ENCODE measurements at places on chromosomes 1 and 21.

- DNase-seq = no peak
Measured at GRCh38 chr1:177934461-177934860, 35.4 kb downstream of the SEC16B start.

- no peak for DNase-seq
Measured at GRCh38 chr1:177890479-177890878, 79.4 kb downstream of the SEC16B start.

GRCh38 chr1:11571906-11572616 lies 82.2 kb downstream of the FBXO2 start:
- DNase-seq = no peak

DNA sequence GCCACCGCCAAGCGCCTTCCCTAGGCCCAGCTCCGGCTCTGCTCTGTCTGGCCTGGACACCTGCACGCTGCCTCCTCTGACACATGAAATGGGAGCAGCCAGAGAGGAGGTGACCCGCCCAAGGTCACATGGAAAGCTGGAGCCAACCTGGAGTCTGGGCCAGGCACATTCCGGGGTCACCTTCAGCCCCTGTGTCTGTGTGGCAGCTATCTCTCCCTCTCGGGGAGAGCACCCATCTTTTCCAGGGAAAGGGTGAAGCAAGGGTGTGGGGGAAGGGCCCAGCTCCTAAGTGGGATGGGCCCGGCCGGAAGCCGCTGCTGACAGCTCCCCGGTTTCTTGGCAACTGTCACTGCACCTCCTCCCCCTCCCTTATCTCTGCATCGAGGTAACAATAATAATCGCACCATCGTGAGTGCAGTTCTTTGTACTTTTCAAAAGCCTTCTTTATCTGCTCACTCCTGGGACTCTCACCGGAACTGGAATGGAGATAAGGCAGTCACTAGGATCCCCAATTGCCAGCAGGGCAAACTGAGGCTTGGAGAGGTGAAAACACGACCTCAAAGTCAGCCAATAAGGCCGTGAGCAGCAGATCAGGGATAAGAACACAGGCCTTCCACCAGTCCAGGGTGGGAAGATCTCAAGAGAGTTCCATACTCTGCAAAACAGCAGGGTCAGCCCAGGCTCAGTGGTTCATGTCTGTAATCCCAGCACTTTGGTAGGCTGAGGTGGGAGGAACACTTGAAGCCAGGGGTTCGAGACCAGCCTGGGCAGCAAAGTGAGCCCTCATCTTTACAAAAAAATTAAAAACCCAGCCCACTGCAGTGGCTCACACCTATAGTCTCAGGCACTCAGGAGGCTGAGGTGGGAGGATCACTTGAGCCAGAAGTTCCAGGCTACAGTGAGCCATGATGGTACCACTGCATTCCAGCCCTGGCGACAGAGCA lies 36.9 kb downstream of the RAP1GAP start:
- no peak for DNase-seq
